ENCODE measurements at places on chromosomes 1 and 21. TPM values are rescaled to one million over a fixed set of nuclear protein-coding genes. Genes with fewer than 3 reads are reported as not detected.

DNA sequence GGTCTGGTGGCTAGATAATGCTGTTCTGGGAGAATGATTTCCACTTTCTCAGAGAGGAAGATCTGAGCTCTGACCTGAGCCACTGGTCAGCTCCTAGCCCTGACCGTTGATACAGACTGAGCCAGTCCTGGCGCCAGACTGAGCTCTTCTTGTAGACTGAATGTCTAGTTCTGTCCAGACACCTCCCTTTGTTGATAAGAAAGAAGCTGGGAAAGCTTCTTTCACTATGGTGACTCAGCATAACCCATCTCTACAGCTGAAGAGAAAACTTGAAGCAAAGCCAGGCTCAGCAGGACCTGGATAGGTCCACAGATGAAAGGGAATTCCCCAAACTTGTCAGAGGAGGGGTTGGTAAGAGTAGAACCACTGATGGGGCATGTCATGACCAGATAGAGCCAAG, 9.9 kb upstream of the TRABD2B start:
- DNase-seq, result no peak

DNA sequence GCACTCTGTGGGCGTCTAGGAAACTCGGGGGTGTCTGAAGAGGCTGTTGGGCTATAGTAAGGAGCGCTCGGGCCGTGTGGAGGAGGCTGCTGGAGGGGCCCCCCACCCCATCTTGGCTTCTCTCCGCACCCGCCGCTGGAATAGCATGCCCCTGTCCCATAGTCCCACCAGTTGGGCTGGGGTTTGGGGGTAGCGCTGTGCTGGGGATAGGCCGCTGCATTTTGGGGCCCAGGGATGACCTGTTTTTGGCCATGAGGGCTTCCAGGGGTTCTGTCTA, 511 bp downstream of the EFNA3 start:
- no peak for DNase-seq

Gene RHOU
- 8.2 TPM for total RNA-seq

DNA sequence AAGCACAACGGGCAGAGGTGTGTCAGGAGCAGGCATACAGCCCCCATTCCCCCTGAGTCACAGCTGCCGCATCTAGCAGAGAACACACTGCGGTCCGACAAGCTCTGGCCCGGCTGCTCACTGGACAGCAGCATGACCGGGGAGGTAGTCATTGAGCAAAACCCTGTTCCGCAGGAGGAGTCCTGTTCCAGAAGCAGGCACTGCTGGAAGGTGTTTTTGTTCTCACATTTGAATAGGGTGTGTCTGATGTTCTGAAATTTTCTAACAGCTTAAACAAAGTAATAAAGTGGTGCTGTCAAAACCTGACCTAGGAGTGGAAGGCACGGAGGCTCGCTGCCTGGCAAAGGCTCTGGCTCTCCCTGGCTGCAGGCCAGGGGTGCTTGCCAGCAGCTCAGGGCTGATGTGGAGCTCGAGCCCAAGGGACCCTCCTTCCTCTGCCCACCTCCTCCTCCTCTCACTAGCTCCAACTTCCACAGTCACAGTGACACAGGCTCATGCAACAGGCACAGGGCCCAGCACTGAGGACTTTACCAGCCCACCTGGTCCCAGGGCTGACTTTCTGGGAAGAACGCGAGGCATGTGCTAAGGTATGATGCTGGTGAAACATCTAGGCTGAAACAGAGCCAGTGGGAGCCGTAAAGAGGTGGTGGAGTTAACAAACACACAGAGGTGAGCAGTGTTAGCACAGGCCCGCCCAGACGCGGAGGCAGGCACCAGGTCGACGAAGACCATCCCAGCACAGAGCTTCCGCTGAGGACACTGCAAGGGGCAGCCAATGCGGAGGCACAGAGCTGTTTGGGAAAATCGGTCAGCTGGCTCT, 118.6 kb upstream of the IFFO2 start:
- no peak for DNase-seq

Gene OR11L1
- total RNA-seq, result not detected
